ENCODE measurements at places on chromosomes 5 and 9.

DNA sequence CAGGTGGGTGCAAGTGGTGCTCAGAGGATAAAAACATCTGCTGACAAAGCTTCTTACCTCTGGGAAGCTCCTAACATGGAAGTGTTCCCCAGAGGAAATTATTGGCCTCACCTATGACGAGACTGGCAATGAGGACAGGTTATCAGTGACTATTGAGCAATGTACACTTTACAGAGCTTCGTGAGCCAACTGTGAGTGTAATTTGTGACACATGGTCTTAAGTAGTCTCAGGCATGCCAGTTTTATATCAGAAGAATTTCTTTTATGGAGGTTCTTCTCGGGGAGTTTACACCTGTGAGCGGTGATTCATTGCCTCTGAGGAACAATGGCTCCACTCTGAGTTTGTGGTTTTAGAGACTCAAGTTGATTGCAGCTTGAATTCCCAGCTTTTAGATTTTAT is 11.3 kb downstream of the ANKDD1B start:
- peak; percentile 96 for ATAC-seq

GRCh38 chr9:70480405-70480980 is 66.0 kb upstream of the KLF9 start:
- ATAC-seq, result peak; percentile 90

GRCh38 chr5:10562201-10563109 is 1.4 kb upstream of the ANKRD33B start:
- ATAC-seq, result no peak

- ATAC-seq, result no peak
Observed at GRCh38 chr9:23721466-23721865, 104.6 kb downstream of the ELAVL2 start.

GRCh38 chr5:150256410-150257064 is 33.0 kb downstream of the CAMK2A start:
- ATAC-seq, result no peak

DNA sequence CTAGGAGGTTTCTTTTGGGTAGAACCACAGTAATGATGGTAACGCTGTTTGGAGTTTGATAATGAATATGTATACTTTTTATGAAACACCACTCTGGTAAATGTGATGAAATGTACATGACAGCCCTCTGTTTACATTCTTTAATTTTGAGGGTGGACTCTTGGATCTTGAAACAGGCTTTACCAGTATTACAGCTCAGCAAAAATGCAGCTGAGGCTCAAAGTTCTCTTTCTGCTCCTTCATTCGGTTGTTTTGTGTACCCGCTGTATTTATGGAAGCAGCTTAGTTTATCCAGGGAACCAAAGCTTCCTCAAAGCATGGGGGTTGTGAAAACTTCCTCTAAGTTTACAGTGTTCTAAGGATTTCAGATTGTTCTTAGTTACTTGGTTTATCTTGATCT is 11.1 kb downstream of the GAPVD1 start:
- peak; percentile 83 for ATAC-seq

DNA sequence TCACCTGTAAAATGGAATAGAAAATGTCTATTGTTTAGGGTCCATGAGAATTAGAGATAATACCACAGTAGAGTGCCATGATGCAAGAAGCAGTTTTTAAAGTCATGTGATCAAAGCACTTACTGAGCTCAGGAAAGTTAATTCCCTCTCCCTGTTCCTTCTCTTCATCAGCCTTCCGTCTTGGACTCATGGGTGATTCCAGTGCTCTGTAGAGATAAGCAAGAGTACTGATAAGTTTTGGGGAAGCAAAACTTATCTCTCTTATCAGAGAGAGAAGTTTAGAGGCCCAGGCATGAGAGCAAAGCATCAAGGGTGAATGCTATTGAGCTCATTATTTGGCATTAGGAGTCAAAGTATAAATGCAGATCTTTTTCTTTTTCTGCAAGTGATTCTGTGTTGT is 410.1 kb downstream of the AGTPBP1 start:
- no peak for ATAC-seq

DNA sequence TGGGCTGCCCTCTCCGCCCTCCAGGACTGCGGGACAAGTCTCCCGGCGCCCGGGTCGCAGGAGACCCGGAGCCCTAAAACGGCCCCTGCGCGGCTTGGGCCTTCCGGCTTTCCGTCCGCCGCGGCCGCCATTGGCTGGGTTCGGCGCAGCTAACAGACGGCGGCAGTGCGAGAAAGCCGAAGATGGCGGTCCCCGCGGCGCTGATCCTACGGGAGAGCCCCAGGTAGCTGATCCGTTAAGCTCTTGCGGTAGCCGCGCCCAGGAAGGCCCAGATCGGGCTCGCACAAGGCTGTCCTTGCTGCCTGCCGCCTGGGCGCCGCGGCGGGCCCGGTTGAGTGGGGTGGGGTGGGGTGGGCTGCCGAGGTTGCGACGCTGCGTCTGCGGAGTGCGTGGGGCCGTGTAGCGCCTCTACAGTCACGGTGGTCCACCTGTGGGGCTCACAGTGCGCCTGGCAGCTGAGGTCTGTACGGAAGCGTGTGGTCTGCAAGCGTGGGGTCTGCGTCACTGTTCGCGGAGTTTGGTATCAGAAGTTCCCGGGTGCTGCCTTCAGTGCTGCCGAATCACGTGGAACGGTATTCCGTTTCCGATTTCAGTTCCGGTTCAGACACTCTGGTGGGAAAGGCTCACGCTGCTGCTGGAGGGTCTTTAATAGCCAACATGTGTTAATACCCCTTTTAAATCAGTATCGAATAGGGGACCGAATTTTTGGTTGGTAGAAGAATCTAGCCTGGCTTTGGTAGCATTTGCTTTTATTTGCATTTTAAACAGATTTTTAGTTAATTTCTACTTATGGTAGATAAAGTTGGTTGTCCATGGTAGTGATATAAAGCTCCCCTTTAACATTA is at the start of gene COMMD10:
COMMD10 (plus strand) TSS at position 155 of the 845 bp plus-strand sequence.
- ATAC-seq, result peak; percentile 90

- ATAC-seq, result peak; percentile 81
Observed at GRCh38 chr5:142095651-142096330, 12.8 kb upstream of the NDFIP1 start.

DNA sequence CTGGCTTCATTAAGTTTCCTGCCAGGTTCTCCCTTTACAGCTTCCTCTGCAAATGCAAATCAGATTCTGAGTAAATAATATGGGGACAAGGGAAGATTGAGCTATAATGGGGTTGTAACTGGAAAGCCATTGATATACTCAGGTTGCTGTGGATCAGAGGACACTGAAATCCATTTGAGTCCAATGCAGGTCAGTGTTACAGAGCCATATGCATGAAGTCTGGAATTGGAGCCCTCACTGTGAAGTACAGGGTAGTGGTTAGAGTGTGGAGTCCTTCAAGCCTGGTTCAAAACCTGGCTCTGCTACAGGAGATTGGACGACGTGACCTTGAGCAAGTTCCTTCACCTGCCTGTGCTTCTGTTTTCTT is 48.7 kb downstream of the TIMD4 start:
- no peak for ATAC-seq

- ATAC-seq, result no peak
Observed at GRCh38 chr5:165781738-165782137, 2276.3 kb downstream of the MAT2B start.

DNA sequence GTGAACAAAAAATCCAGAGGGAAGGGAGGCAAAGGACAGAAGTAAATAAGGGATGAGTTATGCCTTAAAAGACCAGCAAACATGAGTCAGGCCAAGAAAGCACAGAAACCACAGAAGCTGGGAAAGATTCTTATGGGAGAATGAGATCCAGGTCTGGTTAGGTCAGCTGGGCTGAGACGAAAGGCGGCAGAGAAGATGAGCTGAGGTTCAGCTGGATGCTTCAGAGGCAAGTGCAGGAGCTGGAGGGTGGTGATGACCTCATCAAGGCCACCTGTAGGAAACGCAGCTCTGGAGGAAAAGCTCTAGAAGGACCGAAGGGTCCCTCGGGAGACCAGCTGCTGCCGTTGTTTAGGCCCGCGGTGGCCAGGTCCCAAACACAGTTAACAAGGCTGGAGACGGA is 152.0 kb downstream of the MYO10 start:
- no peak for ATAC-seq

- ATAC-seq, result no peak
Observed at GRCh38 chr9:19924080-19924479, 135.2 kb upstream of the SLC24A2 start.

GRCh38 chr9:38227656-38228055 is 158.6 kb upstream of the SHB start:
- no peak for ATAC-seq

- no peak for ATAC-seq
Observed at GRCh38 chr5:162769019-162769418, 668.4 kb upstream of the CCNG1 start.

DNA sequence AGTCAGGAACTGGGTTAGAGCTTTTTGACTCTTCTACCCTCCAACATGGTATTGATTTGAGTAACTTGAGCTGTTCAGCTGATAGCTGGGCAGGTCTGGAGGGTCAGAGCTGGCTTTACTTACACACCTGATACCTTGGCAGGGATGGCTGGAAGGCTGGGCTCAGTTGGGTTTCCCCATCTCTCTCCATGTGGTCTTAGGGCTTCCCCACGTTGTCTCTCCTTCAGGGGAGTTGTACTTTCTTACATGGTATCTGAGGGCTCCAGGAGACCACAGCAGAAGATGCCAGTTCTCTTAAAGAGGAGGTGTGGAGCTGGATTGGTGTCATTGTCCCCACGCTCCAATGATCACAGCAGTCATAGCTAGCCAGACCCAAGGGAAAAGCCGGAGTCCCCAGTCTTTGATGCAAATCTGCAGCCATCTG is 25.6 kb downstream of the ISOC1 start:
- ATAC-seq, result no peak

DNA sequence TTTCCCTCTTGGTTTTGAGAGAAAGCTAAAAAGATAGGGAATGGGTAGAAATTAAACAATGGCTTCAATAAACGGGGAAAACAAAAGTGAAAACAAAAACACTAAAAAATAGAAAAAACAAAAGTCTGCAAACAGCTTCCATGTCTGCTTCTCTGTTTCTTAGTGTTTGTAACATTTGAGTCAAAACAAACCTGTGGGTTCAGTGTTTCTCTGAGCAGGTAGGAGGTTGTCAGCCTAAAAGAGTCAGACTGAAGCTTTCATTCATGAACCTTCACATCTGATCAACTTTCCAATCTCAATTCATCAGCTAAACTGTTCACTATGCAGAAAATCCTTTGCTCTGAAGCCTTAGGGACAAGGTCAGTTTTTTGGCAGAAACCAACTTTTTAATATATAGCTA is 102.5 kb upstream of the ADAMTS16 start:
- ATAC-seq, result no peak

GRCh38 chr5:73727470-73727869 is 101.5 kb downstream of the ARHGEF28 start:
- no peak for ATAC-seq

DNA sequence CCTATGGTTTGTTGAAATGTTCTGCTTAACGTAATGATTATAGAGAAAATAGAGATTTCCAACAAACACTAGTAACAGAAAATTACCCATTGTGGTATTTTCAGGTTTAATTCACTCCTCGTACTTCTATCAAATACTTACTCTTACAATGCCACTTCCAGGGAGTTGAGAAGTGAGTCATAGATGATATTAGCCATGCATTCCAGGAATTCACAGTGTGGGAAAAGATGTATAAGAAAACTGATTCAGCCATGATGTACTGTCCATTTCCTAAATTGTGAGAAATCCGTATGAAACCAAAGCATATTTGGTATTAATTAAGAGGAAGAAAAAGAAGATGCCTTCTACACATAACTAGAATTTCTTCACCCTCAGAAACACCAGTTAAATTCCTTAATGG is 1854.6 kb upstream of the WWC1 start:
- no peak for ATAC-seq

DNA sequence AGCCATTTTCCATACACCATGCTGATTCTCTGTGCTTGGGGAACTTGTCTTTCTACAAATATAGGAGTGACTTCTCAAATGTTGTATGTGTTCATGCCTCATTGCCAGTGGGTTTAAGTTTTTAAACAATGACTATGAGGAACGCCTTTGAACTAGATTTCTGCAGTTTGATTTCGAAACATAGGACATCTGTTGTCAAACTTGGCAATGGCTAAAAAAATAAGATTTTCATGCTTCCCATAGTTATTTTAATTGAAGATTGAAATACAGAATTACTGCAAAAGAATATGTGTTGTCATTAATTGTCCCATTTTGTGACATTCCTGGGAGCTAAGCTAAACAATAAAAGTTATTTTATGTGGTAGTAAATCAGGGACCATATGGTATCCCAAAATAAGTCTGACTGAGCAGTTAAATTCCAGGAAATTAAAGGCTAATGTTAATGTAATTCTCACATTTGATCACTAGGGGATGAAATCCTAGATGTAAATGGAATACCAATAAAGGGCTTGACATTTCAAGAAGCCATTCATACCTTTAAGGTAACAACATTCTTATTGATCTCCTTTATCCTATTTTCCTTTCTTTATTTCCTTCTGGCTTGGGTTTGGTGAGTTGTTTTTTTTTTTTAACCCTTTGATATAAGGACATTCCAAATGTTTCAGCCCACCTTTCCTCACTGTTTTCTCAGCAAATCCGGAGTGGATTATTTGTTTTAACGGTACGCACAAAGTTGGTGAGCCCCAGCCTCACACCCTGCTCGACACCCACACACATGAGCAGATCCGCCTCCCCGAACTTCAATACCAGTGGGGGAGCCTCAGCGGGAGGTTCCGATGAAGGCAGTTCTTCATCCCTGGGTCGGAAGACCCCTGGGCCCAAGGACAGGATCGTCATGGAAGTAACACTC is 116.7 kb downstream of the GOLPH3 start:
- ATAC-seq, result peak; percentile 89

DNA sequence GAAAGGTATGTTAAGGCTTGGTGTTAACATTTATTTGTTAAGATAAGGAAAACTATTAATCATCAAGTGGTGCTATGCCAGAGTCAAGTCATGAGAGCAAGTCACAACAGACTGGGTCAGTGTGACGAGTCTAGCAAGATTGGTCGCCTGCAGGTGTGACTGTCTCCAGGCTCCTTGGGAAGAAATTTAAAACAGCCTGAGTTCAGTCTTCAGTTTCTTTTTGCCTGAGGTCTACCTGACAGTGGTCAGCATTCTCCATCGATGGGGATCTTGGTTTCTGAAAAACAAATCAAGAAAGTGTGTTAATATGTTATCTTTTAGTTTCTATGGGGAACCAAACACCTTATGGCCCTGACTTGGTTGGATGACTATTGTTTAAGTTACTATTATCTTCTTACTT is 56.3 kb downstream of the CETN3 start:
- ATAC-seq, result peak; percentile 43

- no peak for ATAC-seq
Observed at GRCh38 chr9:80144856-80145255, 573.1 kb downstream of the TLE4 start.

DNA sequence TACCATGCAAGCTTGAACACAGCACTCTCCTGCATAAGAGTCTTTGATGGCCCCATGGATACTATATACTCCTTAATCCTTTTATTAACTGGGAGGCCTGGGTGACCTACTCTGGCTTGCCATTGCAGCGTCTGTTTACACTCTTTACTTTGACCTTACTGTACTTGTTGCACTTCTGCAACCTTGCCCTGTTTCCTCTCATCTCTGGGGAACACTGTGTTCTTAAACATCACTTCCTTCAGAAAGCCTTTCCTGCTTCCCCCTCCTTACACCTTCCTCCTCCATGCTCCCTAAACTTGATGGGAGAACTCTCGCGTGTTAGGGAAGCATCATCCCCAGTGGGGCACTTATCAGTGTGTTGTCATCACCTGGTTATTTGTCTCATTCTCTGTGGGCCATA is 222.3 kb downstream of the NR3C1 start:
- ATAC-seq, result no peak

Measured in esophagus mucosa (tissue), 1 donor.